ENCODE measurements at places on chromosomes 11 and 22.

- no peak for DNase-seq
Observed at GRCh38 chr11:128299132-128299726, 288.1 kb downstream of the ETS1 start.

GRCh38 chr11:28715726-28716125 is 607.5 kb downstream of the METTL15 start:
- no peak for DNase-seq

DNA sequence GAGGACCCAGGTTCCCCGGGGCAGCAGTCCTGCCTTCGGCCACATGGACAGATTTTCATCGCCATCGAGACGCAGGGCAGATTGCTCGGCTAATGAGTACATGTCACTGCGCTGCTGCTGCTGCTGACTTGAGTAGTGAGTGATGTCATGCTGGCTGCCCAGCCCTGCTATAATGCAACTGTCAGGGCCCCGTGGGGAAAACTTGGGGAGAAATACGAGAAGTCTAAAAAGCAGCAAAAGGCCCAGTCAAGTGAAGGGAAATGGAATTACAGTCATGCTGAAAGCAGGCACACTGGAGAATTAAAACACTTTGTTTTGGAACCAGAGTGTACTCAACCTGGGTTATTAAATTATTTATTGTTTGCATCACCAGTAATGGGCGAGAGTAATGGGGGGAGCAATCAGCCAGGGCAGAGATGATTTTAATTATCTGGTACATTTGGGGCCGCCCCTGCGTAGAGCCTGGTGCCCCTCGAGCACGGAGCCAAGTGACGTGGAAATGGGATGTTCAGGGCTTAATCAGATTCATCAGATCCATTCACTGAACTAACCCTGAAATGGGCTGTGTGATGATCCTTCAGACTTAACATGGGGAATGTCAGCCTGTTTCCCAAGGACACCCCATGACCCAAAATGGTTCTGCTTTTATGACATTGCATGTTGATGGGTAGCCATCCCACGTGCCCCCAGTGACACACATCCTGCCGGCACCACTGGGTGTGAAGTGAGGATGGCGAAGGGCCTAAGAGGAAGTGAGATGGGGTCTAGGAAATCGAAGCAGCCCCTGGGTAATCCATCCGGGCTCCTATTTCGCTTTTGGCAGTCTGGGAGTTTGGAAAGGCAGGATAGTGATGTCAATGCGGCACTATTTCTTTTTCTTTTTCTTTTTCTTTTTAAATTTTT is 241.6 kb upstream of the CADM1 start:
- no peak for DNase-seq

DNA sequence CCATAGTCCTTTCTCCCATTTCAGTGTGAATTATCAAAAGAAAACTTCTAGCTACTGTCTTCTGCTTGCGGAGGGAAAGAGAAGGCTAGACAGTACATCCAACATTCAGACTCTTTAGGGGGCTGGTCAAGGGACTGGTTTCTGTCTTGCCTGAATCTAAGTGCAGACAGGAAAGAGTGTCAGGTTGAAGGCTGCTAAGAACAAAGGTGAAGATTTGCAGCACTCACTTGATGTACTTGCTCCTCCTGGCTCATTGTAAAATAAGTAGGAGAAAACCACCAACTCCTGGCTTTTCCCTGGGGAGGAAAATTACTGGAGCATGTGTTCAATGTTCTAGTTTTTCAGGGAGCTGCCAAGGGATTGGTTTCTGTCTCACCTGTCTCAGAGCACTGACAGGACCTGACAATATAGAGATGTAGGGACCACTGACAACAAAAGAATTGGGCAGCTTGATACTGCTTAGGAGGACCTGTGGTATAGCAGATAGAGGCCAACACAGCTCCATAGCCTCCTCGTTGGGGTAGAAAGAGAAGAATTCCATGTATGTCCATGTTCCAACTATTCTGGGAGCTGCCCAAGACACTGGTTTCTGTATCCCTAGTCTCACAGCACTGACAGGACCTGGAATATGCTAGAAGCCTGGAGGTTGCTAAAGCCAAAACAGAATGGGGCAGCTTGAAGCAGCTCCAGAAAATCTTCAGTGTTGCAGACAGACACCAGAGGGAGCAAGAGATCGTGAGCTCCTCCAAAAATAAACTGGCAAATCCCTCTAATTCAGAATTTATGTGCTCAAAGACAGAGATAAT is 39.7 kb upstream of the MMP12 start:
- DNase-seq: peak; percentile 18

- DNase-seq: no peak
Observed at GRCh38 chr11:76634886-76635285, 35.7 kb downstream of the LRRC32 start.

DNA sequence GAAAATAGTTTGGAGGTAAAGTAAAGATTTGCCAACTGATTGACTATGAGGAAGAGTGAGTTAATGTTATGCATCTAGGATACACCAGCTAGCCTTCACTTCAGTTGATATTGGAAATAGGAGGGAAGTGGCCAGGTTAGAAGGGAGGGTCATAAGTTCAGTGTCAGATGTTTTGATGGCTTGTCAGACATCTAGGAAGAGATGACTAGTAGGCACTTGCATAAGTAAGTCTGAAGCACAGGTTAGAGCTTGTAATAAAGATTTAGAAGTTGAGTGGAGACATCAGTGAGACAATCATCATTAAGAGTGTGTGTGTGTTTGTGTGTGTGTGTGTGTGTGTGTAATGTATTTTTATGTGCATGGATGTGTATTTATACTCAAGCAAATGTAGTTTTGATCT is 146.1 kb downstream of the OR4C45 start:
- DNase-seq: no peak

DNA sequence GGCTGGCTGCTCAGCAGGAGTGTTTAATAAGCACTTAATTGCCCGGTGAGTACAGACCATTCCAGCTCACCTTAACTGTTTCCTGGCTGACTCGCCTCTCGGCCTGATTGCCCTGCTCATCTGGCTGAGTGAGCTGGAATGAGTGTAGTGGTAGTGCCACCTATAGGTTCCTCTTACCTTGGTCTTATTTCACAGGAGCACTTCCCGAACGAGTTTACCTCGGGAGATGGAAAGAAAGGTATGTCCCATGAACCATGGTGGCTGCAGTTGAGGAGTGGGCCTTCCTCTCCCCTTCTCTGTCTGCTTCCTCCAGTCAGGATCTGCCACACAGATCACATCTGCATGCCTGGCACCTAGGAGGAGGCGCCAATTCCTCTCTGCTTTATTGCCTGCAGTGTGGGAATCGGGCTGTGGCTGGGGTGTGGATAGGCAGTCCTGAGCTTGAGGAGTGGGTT is 26.7 kb downstream of the UPB1 start:
- DNase-seq: peak; percentile 67

All from MM.1S (cell line).